ENCODE measurements at places on chromosomes 5 and 9.

- no peak overlapping the region for H3K27ac ChIP-seq
- no peak overlapping the region for H3K4me3 ChIP-seq
- no peak for DNase-seq
- no peaks in the 10 kb centered on the region for H3K36me3 ChIP-seq
- no peaks in the 10 kb centered on the region for H3K27me3 ChIP-seq
Observed at GRCh38 chr9:9938432-9938831, 674.4 kb downstream of the PTPRD start.

GRCh38 chr9:137634016-137634415 is 15.2 kb downstream of the EHMT1 start:
- H3K36me3 ChIP-seq, result peaks cover 9% of the 10 kb centered on the region
- peaks cover 56% of the 10 kb centered on the region for H3K4me1 ChIP-seq
- no peak overlapping the region for H3K4me3 ChIP-seq
- H3K27ac ChIP-seq, result peak overlapping the region; percentile 30

DNA sequence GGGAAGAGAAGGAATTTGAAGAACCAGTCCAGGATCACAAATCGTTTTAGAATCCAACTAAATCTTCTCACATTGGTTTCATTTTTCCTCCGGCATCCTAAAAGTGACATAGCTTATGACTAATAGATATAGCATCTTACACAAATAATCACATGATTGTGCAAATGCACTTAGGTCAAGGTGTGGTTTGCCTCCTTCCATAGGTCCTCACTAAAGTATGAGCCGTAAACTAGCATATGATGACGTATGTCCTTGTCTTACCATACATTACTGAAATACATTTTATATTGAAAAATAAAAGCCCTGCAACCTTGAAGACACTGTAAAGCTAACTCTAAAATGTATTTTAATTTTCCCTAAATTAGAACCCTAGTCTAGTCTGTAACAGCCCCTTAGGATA is 362.7 kb upstream of the ADAMTS16 start:
- H3K4me1 ChIP-seq, result no peaks in the 10 kb centered on the region
- no peak overlapping the region for H3K4me3 ChIP-seq
- H3K27ac ChIP-seq, result no peak overlapping the region

DNA sequence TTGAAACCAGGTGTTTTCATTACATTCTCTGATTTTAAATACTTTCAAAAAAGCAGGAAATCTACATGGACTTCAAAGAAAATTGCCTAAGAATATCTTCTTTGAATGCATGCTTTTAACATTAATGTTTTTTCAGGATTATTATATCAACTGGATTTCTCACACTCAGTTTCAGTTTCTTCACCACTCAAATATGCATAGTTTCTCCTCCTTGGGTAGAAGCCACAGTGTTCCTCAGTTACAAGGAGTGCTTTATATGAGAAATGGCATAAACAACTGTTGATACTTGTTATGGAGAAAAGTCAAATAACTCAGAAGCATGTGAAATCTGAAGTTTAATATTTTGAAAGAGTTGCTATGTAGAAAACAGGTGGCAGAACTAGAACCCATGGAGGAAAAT is 196.9 kb downstream of the DMRTA1 start:
- H3K36me3 ChIP-seq, result no peaks in the 10 kb centered on the region
- H3K27ac ChIP-seq, result no peak overlapping the region
- no peaks in the 10 kb centered on the region for H3K27me3 ChIP-seq
- no peaks in the 10 kb centered on the region for H3K4me1 ChIP-seq

- no peak for DNase-seq
- no peaks in the 10 kb centered on the region for H3K4me1 ChIP-seq
- peaks cover 10% of the 10 kb centered on the region for H3K27me3 ChIP-seq
- H3K4me3 ChIP-seq, result no peak overlapping the region
- H3K27ac ChIP-seq, result no peak overlapping the region
Observed at GRCh38 chr9:1918108-1918507, 97.0 kb upstream of the SMARCA2 start.

- peaks cover 8% of the 10 kb centered on the region for H3K27me3 ChIP-seq
- H3K36me3 ChIP-seq, result no peaks in the 10 kb centered on the region
- DNase-seq, result no peak
Observed at GRCh38 chr5:38414348-38414747, 142.1 kb downstream of the LIFR start.

DNA sequence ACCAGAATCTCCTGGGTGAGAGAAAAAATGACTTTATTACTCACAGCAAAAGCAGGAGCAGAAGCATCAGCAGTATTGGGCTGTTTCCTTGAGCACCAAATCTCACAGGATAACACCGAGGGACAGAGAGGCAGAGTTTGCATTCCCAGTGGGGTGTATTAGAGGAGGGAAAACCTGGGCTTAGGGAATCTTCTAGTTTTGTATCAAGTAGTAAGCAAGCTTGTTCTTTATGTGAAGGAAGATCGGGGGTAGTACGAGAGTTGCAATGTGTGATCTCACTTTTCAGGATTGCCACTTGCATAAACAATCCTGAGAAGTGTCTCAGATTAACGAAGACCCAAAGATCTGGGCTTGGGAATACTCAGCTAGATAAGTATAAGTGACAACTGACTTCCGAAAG is 1163.0 kb downstream of the TAF11L14 start:
- no peaks in the 10 kb centered on the region for H3K4me1 ChIP-seq
- no peaks in the 10 kb centered on the region for H3K36me3 ChIP-seq
- no peak overlapping the region for H3K27ac ChIP-seq

DNA sequence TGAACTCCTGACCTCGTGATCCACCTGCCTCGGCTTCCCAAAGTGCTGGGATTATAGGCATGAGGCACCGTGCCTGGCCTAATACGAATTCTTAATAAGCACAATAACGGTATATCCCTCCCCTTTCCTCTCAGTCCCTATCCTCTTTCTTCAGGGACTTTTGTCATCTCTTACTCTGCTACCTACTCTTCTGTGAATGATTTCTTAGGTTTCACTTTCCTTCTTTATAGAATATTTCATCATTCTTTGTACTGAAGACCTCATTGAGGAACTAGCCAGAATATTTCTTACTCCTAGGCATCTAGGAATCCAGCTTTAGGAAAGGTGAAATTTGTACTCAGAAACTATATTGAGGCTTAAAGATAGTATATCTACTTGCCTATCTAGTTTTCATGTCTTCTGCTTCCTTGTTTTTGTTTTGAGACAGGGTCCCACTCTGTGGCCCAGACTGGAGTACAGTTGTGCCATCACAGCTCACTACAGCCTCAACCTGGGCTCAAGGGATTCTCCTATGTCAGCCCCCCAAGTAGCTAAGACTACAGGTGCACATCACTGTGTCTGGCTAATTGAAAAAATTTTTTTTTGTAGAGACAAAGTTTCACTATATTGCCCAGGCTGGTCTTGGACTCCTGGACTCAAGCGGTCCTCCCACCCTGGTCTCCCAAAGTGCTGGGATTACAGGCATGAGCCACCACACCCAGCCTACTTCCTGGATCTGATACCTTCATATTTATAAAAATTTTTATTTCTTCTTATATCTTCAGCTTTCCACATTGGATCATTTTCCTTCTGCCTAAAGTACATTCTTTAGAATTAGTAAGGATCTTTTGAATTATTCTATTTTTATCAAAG is 69.7 kb downstream of the GPBP1 start:
- H3K4me3 ChIP-seq, result no peak overlapping the region
- H3K27ac ChIP-seq, result peak overlapping the region; percentile 36
- DNase-seq, result no peak
- H3K27me3 ChIP-seq, result no peaks in the 10 kb centered on the region

- H3K36me3 ChIP-seq, result no peaks in the 10 kb centered on the region
- H3K4me1 ChIP-seq, result no peaks in the 10 kb centered on the region
- DNase-seq, result no peak
- H3K4me3 ChIP-seq, result no peak overlapping the region
Observed at GRCh38 chr9:8448226-8448625, 648.6 kb upstream of the DMAC1 start.

DNA sequence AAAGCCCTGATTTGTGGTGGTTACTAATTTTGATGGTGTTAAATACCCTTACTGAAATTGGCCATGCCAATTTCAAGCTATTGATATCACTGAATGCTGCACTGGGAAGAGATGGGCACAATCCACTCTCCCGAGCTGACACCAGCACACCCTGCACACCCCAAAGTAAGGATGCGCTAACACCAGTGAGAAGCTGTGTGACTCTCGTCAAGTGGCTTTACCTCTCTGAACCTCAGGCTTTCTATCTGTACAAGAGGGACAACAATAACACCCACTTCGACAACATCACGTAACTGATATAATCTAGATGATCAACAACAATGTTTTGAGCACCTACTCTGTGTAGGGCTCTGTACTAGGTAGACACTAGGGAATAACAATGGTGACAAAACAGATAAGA is 8.0 kb upstream of the AKNA start:
- peak overlapping the region; percentile 46 for H3K4me3 ChIP-seq
- H3K27me3 ChIP-seq, result no peaks in the 10 kb centered on the region
- H3K4me1 ChIP-seq, result peaks cover 71% of the 10 kb centered on the region
- H3K36me3 ChIP-seq, result peaks cover 57% of the 10 kb centered on the region
- no peak for DNase-seq
- H3K27ac ChIP-seq, result peak overlapping the region; percentile 94

GRCh38 chr5:95761771-95762651 is 30.9 kb downstream of the RHOBTB3 start:
- H3K36me3 ChIP-seq, result no peaks in the 10 kb centered on the region
- no peak for DNase-seq
- peak overlapping the region; percentile 89 for H3K27ac ChIP-seq
- peak overlapping the region; percentile 15 for H3K4me3 ChIP-seq

- no peaks in the 10 kb centered on the region for H3K4me1 ChIP-seq
- no peaks in the 10 kb centered on the region for H3K27me3 ChIP-seq
- DNase-seq, result no peak
Observed at GRCh38 chr9:16267281-16268066, 603.0 kb downstream of the BNC2 start.

GRCh38 chr9:20650750-20651299 is 28.5 kb upstream of the MLLT3 start:
- H3K27ac ChIP-seq, result no peak overlapping the region
- no peak for DNase-seq
- H3K36me3 ChIP-seq, result no peaks in the 10 kb centered on the region

DNA sequence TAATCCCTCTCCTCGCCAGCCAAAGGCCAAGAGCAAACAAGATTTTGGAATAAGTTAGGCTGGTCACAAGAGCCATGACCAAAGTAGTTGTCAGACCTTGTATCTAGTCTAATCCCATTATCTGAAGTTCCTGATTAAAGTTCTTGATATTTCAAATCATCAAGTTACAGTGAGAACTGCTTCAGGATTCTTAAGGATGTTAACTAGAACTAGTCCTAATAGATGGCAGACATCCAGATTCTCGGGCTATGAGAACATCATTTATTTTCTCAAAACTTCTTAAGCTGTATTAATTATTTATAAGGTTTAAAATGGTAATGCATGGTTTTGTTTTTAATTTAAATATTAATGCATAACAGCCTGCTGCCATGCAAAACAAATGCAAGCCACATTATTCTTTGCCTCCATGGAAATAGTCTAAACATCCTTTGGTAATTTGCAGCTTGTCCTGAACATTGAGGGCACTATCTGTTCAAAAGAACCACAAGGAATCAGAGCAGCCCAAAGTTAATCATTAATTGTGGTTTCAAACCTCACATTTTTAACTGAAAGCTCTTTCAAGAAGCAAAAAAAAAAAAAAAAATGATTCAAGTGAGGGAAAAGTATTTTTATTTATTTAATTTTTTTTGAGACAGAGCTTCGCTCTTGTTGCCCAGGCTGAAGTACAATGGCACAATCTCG is 95.1 kb downstream of the TTC39B start:
- DNase-seq, result no peak
- H3K36me3 ChIP-seq, result peaks cover 10% of the 10 kb centered on the region
- no peak overlapping the region for H3K4me3 ChIP-seq
- no peaks in the 10 kb centered on the region for H3K4me1 ChIP-seq
- H3K27ac ChIP-seq, result no peak overlapping the region

- no peak overlapping the region for H3K27ac ChIP-seq
- H3K4me1 ChIP-seq, result no peaks in the 10 kb centered on the region
- no peaks in the 10 kb centered on the region for H3K36me3 ChIP-seq
- peaks cover 24% of the 10 kb centered on the region for H3K27me3 ChIP-seq
- no peak overlapping the region for H3K4me3 ChIP-seq
Observed at GRCh38 chr5:170642776-170643436, 139.1 kb downstream of the KCNIP1 start.
